ENCODE measurements at places on chromosomes 12 and 14. TPM values are rescaled to one million over a fixed set of nuclear protein-coding genes. Genes with fewer than 3 reads are reported as not detected.

DNA sequence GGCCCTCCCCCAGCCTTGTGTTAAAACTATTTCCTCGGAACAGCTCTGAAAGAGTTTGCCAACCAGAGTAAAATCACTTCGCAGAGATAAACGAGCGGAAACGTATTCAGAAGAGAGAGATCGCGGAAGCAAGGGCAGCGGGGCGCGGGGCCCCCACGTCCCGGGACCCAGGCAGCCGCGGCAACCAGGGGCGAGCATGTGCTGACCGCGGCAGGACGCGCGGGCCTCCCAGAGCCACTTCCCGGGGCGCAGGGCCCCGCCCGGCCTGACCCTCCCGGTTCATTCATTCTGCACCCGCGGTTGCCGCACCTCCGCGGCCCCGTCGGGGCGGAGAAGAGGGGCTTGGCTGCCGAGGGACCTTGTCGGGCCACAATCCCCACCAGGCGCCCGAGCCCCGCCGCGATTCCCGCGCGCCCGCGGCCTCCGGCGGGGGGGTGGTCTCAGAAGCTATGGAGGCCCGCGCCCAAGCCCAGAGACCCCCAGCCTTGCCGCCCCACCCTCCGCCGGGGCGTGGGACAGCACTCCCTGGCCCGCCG lies 598 bp downstream of the UBE2N start:
- peak; percentile 51 for DNase-seq

DNA sequence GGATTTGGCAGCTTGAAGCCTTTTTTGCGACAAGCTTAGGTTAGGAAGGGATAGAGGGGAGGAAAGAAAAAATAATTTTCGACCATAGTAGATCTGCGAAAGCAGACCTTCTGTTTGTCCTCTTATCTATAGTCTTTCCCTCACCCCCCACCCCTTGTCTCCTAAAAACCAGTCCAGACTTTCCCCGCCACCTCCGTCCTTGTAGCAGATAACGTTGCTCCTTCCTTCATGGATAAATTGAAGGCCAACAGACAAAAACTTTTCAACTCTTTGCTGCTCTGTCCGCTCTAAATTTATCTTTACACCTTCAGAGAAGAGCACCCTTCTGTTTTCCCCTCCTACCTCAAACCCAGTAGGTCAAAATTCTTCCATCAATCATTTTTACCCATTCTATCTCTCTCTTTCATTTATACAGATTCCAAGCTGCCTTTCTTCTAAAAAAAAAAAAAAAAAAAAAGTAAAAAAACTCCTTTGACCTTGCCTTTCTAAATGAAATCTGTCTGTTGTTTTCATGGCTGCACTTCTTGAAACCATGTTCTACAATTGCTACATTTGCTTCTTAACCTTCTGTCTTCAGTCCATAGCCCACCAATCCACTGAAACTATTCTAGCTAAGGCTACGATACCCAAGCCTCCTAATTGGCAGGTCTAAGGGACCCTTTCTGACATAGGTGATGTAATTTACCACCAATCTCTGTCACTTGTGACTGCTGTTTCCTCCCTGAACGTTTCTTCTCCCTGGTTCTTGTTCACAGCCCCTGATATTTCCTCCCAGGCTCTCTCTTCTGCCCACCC lies 11.1 kb upstream of the NEMF start:
- DNase-seq: peak; percentile 41

The TESPA1 gene
- total RNA-seq: 136 TPM

The MAPK1IP1L gene
- total RNA-seq: 94.3 TPM

DNA sequence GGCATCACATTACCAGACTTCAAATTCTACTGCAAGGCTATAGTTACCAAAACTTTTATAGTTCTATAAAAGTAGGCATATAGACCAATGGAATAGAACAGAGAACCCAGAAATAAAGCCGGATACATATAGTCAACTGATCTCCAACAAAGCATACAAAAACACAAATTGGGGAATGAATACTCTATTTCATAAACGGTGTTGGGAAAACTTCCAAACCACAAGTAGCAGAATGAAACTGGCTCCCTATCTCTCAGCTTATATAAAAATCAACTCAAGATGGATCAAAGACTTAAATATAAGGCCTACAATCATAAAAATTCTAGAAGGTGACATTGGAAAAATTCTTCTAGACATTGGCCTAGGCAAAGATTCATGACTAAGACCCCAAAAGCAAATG lies 187.9 kb upstream of the PLXNC1 start:
- no peak for DNase-seq

DNA sequence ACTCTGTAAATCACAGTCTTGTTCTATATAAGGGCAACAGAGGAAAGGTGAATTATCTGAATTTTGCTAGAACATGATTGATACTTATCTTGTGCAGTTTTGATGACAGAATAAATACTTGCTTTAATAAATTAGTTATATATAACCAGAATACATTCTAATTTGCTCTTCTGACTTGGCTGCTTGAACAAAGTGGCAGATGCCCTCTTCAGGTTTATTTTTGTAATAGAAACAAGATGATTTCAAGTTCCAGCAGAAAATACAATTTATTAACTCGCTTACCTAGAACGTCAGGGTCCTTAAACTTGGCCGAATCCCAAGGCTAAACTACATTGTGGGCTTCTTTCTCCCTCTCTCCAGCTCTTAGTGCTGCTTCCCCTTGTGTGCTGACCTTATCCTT lies 57.6 kb upstream of the SSTR1 start:
- no peak for DNase-seq

GRCh38 chr14:23358042-23358441 lies 5.4 kb upstream of the SLC22A17 start:
- no peak for DNase-seq

GRCh38 chr14:31419967-31420318 lies 407 bp downstream of the HEATR5A start:
- DNase-seq: peak; percentile 16

DNA sequence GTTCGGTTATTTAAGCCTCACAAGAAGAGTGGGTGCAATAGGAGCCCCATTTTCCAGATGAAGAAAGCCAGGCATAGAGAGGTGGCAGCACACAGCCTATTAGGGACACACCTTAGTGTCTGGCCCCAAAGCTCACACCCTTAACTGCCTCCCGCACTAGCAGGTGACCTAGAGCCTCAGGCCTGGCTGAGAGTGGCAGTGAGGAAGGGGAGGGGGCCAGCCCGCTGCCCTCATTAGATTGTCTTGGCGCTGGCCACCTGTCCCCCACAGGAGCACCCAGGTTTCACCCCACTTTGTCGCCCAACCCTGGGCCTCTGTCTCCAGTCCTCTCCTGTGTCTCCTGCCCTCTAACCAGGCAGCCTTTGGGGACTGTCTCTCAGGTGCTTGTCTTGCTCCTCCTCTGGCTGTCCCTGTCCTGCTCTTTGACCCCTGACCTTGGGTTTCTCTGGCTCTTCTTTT lies 18.5 kb upstream of the PGF start:
- no peak for DNase-seq

DNA sequence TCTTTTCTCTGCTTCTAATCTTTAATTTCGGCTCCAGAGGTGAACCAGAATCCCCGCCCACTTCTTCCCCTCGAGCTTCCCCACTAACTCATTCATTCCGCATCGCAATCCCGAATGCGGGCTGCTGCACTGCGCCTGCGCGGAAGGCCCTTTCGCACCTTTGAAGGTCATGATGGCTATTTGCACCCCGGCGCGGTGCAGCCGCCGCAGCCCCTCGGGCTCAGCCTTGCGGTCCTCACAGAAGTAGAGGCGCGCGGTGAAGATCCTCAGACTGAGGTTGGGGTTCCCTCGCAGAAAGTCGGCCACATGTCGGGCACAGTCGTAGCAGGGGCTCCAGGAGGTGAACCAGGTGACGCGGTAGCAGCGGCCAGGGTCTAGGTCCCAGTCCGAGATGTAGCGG lies 7.6 kb downstream of the AICDA start:
- no peak for DNase-seq

DNA sequence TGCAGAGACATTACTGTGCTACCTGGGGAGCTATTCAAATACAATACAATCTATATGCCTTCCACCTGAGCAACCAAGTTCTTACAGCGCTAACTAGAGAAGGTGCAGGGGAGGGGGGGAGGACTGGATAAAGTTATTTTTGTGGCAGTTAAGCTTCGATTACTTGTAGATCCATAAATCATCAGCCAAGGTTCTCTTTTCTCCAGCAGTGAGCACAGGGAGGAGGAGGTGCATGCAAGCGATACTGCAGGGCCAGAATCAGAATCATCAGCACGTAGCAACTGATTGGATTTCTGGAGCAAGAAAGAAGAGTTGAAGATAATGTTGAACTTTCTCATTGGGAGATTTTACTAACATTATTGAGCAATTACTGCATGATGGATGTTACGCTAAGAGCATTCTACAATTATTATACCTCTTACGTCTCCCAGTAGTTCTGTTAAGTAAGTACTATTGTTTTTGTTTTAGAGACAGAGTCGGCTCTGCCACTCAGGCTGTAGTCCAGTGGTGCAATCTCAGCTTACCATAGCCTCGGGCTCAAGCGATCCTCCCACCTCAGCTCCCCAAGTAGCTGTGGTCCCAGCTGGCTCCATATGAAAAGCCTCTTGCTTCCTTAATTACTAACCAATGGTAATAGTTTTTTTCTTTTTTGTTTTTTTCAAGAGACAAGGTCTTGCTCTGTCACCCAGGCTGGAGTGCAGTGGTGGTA lies 74.6 kb upstream of the EEA1 start:
- DNase-seq: no peak

- no peak for DNase-seq
Observed at GRCh38 chr12:66115071-66115600, 15.4 kb downstream of the LLPH start.

- no peak for DNase-seq
Observed at GRCh38 chr14:34693228-34693939, 21.0 kb downstream of the CFL2 start.

The CLEC7A gene
- not detected for total RNA-seq

The PRH2 gene
- total RNA-seq: not detected

DNA sequence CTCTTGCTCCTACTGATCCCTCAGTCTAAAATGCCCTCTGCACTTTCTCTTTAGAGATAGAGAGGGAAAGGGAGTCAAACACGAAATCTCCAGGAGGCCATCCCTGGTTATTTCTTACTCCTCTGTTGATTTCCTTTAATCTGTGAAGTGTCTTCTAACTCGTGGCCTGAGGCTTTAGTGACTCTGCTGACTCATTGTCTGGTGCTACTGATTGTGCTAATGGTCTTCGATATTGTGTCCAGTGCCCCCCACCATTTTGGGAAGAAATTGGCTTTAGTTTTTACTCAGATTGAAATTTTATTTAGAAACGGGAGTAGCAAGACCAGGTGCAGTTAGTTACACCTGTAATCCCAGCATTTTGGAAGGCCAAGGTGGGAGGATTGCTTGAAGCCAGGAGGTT lies 839 bp downstream of the CLEC9A start:
- no peak for DNase-seq

The TMEM132D gene
- total RNA-seq: not detected

DNA sequence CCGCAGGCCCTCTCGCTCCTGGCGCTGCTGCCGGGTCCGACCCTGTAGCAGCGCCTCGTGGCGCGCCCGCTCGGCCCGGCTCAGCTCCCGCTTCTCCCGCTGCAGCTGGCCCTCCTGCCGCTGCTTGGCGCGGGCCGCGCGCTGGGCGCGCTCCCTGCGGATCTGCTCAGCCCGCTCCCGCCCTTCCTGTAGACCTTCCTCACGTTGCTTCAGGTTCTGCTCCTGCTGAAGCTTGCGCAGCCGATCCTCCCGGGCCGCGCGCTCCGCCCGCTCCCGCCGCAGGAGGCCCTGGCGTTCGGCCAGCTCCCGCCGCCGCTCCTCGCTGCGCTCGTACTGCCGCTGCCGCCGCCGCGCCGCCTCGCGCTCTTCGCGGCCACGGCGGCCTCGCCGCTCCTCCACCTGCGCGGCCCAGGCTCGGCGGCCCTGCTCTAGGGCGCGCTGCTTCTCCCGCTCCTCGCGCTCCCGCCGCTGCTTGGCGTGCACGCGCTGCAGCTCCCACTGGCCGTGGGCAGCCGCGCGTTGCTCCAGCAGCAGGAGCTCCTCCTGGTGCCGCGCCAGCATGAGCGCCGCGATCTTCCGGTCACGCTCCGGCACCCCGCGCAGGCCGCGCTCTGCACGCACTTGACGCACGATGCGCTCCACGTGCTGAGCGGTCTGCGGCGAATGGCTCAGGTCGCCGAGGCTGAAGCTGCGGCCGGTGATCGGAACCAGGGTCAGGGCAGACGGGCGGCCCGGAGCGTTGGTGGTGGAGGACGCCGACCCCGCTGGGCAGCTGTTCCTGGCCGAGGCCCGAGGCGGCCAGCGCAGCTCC lies 2.4 kb downstream of the CCDC177 start:
- no peak for DNase-seq

GRCh38 chr14:50892255-50892654 lies 20.4 kb downstream of the ABHD12B start:
- no peak for DNase-seq

The SERPINA9 gene
- total RNA-seq: not detected

DNA sequence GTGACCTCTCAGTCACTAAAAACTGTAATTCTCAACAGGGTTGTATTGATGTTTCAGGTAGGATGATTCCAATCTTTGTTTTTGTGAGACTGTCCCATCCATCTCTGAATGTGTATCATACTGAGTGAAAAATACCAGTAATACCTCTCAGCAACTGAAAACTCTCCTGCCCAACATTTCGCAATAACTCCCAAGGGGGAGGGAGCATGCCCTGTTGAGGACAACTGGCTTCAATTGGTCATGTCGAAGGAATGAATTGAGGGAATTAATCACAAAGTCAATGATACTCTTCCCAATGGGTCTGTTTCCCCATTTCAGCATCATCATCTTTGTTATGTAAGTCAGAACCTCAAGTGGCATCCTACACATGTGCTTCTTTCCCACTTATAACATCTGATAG lies 102.4 kb upstream of the E2F7 start:
- no peak for DNase-seq

DNA sequence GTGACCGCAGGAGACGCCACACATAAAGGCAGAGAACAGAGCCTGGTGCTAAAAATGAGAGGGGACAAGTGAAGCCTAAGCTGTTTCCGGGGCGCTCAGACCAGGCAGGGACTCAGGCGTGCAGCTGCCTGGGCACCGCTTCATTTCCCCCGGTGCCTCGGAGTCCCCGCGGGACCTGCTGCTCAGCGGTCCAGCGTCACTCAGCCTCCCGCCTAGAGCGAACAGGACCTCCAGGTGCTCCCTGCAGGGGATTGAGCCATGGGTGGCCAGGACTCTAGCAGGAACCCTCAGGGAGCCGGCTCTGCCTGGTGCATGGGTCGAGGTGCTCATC lies 31.0 kb downstream of the CCDC85C start:
- DNase-seq: no peak

The RABGGTA gene
- 54.8 TPM for total RNA-seq

- no peak for DNase-seq
Observed at GRCh38 chr12:5587711-5588121, 155.8 kb downstream of the NTF3 start.

GRCh38 chr14:37047226-37047625 lies 125.2 kb downstream of the SLC25A21 start:
- DNase-seq: no peak

- no peak for DNase-seq
Observed at GRCh38 chr12:4099276-4099675, 174.3 kb upstream of the CCND2 start.

Measured in activated CD4-positive, alpha-beta T cell treated with anti-CD3 and anti-CD28 coated beads, Interleukin-2, amount 10 ng/mL, durations not matched to agents 7 days and 5 days (primary cell).